CD4-positive, alpha-beta T cell treated with Interferon alpha-2 for 1 hour (primary cell): ENCODE measurements at places on chromosomes 6 and 20.

GRCh38 chr20:13865791-13866351 lies 81.0 kb downstream of the NDUFAF5 start:
- no peak for DNase-seq

DNA sequence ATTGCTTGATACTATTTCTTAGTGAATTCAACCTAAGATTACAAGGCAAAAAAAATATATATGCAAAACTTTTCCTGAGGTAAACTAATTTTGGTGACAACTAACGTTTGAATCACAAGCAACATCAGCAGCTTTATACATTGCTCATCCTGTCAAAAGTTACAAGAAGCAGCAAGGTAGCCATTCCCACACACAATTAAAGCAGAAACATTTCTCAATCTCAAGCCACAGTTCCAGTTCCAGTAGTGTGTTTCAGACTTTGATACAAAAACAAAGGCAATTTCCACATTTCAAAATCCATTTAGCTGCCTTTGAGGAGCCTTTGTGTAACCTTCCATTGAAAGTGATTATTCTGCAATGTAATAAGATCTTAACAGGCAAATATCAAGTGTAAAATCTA lies 191.0 kb downstream of the WDR27 start:
- DNase-seq, result no peak

GRCh38 chr6:126110512-126111270 lies 124.4 kb downstream of the TRMT11 start:
- DNase-seq, result no peak

DNA sequence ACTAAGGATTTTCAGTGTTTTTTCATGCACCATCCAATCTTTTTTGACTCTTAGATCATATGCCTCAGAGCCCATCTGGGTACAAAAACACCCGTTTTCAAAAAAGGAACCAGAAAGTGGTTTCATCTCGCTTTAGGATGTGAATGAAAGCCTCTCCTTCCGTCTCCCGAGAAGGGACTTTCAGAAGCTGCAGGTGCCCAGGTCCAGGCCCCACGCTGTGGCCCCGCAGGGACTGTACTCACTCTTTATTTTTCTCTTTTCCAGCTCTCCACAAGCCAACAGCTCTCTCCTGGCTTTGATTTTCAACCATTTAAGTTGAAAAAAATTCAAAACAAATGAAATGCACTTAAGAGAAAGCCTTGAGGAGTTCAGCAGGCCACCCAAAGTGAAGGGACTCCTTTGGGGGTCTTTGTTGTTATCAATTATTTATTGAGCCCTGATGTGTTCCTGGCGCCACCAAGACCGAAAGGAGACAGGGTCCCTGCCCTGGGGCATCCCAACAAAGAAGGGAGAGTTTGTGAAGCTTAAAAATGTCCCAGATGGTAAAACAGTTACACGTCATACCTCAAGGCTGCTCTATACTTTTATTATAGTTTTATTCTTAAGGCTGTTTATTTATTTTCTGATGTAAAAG lies 467.3 kb downstream of the PREX1 start:
- no peak for DNase-seq

- no peak for DNase-seq
Observed at GRCh38 chr6:113540466-113540865, 316.7 kb upstream of the MARCKS start.

GRCh38 chr6:40509086-40509485 lies 78.1 kb downstream of the LRFN2 start:
- no peak for DNase-seq

DNA sequence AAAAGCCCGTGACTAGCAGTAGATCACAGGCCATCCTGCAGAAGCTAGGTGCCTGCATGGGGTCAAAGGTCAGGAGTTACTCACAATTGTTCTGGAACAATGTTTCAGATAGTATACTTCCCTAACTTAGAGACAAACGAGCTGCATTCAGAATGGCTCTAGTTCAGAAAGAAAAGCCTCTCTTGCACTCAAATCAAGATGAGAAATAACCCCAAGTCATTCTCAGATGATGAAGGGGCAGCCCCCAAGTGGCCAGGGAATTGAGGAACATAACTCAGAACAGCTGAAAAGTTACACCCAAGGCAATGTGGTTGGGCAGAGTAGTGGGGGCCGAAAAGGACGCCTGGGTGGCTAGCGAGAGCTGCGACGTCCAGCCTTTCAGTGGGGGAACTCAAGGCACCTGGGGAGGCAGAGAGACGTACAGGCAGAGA lies 27.8 kb downstream of the FYN start:
- no peak for DNase-seq

- no peak for DNase-seq
Observed at GRCh38 chr20:3094848-3095629, 10.5 kb upstream of the AVP start.
